Keratinocyte (primary cell): ENCODE measurements at places on chromosomes 5 and 9.

GRCh38 chr5:14355391-14355790 is 212.2 kb downstream of the TRIO start:
- H3K27ac ChIP-seq, result no peak overlapping the region
- H3K4me3 ChIP-seq, result no peak overlapping the region
- H3K27me3 ChIP-seq, result no peaks in the 10 kb centered on the region
- H3K36me3 ChIP-seq, result peaks cover 29% of the 10 kb centered on the region
- H3K4me1 ChIP-seq, result no peaks in the 10 kb centered on the region

DNA sequence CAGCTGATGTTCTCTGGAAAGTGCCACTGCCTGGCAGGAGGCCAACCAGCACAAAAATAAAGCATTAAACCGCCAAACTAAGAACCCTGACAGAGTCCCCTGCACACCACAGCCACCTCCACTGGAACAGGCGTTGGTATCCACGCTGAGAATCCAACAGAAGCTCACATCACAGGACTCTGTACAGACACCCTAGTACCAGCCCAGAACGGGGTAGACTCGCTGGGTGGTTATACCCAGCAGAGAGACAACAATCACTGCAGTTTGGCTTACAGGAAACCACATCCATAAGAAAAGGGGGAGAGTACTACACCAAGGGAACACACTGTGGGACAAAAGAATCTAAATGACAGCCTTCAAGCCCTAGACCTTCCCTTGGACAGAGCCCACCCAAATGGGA is 15.0 kb upstream of the POU5F2 start:
- no peaks in the 10 kb centered on the region for H3K4me1 ChIP-seq
- no peaks in the 10 kb centered on the region for H3K36me3 ChIP-seq
- DNase-seq, result no peak
- no peaks in the 10 kb centered on the region for H3K27me3 ChIP-seq
- no peak overlapping the region for H3K4me3 ChIP-seq

- peaks cover 8% of the 10 kb centered on the region for H3K36me3 ChIP-seq
- H3K4me1 ChIP-seq, result peaks cover 15% of the 10 kb centered on the region
- no peak for DNase-seq
- no peaks in the 10 kb centered on the region for H3K27me3 ChIP-seq
Observed at GRCh38 chr9:137449081-137449844, 8.1 kb upstream of the ENTPD8 start.

GRCh38 chr5:147869112-147869511 is 9.4 kb upstream of the SCGB3A2 start:
- no peaks in the 10 kb centered on the region for H3K36me3 ChIP-seq
- H3K27me3 ChIP-seq, result no peaks in the 10 kb centered on the region
- no peak for DNase-seq
- no peaks in the 10 kb centered on the region for H3K4me1 ChIP-seq
- H3K27ac ChIP-seq, result no peak overlapping the region

GRCh38 chr5:129977810-129978209 is 73.5 kb downstream of the CHSY3 start:
- no peak overlapping the region for H3K27ac ChIP-seq
- H3K4me1 ChIP-seq, result no peaks in the 10 kb centered on the region
- H3K36me3 ChIP-seq, result no peaks in the 10 kb centered on the region
- no peak overlapping the region for H3K4me3 ChIP-seq
- no peak for DNase-seq

DNA sequence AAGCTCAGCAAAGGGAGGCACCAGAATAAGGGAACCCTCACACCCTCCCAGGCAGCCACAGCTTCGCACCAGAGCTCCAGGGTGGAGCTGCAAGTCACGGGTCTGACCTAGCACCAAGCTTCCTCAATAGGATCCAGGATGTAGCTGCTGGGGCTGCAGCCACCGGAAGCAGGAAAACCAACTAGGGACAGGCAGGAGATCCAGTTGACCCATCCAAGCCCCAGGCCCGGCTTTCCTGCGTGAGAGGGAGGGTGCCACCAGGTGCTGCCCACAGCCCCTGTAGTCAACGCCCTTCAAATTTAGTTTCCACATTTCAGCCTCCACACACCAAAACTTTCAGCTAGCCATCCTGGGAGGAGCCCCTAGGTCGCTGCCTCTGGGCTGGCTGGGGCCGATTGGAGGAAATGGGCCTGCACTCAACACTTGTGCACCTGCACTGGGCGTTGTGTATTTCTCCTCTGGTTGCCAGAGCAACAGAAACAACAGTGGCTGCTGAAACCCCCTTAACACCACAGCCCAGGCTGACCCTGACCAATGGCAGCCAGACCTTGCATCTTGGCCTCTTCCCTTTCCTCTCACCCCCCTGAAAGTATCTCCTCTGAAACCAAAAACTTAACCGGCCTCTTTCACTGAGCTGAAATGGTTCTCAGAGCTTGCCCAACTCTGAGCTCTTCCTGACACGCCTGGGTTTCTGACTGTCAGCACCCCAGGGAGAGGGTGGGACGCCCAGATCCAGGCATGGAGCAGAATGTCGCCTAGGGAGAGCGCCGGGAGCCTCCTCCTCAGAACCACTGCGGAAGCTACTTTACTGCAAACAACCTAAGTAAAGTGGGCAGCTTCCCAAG is 226.5 kb upstream of the MAP3K1 start:
- no peak overlapping the region for H3K4me3 ChIP-seq
- H3K27ac ChIP-seq, result no peak overlapping the region
- no peaks in the 10 kb centered on the region for H3K27me3 ChIP-seq
- no peak for DNase-seq

DNA sequence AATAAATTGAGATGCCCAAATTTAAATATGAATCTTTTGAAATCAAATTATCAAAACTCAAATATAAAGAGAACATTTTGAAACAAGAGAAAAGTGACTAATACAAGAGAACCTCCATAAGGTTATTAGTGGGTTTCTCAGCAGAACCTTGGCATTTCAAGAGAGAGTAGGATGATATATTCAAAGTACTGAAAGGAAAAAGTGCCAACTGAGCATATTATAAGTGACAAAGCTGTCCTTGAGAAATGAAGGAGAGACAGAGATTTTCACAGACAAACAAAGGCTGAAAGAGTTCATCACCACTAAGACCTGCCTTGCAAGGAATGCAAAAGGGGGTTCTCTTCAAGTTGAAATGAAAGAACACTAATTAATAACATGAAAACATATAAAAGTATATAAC is 366.0 kb downstream of the HINT1 start:
- H3K27me3 ChIP-seq, result no peaks in the 10 kb centered on the region
- no peak for DNase-seq
- no peak overlapping the region for H3K4me3 ChIP-seq
- H3K4me1 ChIP-seq, result peaks cover 6% of the 10 kb centered on the region
- no peaks in the 10 kb centered on the region for H3K36me3 ChIP-seq

GRCh38 chr5:117463881-117464570 is 889.4 kb upstream of the SEMA6A start:
- DNase-seq, result no peak
- no peaks in the 10 kb centered on the region for H3K4me1 ChIP-seq

DNA sequence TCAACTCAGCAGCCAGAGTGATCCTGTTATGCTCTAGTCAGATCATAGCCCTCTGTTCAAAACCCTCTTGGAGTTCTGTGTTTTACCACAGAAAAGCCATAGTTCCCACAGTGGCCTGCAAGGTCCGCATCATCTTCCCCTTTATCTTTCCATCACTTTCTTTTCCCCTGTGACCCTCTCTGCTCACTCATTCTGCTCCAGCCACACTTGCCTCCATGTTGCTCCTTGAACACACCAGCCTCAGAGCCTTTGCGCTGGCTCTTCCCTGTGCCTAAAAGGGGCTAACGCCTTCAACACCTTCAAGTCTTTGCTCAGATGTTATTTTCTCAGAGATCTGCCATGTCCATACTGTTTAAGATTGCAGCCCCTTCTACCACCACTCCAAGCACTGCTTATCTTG is 26.3 kb downstream of the CSF2 start:
- DNase-seq, result no peak
- H3K36me3 ChIP-seq, result no peaks in the 10 kb centered on the region
- H3K27ac ChIP-seq, result no peak overlapping the region
- peaks cover 43% of the 10 kb centered on the region for H3K4me1 ChIP-seq

DNA sequence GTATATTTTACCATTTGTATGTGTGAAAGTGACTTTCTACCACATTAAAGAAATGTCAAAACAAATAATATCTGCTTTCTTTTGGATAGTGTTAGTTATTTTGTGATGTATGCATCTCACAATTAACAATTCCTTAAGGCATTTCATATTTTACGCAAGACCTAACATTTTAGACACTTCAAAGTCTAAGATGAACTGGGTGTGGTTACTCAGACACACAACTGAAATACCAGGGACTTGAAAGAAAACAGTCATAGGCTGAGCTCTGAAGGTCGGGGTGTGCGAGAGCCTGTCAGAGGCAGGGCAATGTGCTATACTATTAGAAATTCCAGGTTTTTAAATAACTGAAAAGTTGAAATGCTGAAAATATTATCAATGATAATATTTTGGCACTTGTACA is 44.5 kb upstream of the ZNF622 start:
- H3K36me3 ChIP-seq, result no peaks in the 10 kb centered on the region
- no peaks in the 10 kb centered on the region for H3K27me3 ChIP-seq
- H3K27ac ChIP-seq, result no peak overlapping the region
- no peak overlapping the region for H3K4me3 ChIP-seq
- peaks cover 19% of the 10 kb centered on the region for H3K4me1 ChIP-seq

DNA sequence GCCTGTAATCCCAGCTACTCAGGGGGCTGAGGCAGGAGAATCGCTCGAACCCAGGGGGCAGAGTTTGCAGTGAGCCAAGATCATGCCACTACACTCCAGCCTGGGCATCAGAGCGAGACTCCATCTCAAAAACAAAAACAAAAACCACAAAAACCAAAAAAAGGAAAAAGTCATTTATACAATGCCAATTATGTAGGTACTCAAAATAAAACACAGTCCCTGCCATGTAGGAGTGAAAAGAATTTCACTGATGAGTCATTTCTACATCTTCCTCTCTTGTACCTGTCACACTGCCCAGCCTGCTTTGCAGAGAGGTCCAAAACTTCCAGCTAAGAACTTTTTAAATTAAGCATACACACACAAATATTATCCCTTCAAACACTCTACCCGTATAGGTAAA is 215.8 kb downstream of the EPB41L4A start:
- H3K27ac ChIP-seq, result no peak overlapping the region
- no peak for DNase-seq
- H3K27me3 ChIP-seq, result no peaks in the 10 kb centered on the region
- no peak overlapping the region for H3K4me3 ChIP-seq
- H3K4me1 ChIP-seq, result peaks cover 6% of the 10 kb centered on the region
- H3K36me3 ChIP-seq, result peaks cover 2% of the 10 kb centered on the region

GRCh38 chr5:95892784-95893354 is 68.8 kb downstream of the ELL2 start:
- peaks cover 48% of the 10 kb centered on the region for H3K36me3 ChIP-seq
- H3K27ac ChIP-seq, result no peak overlapping the region
- no peaks in the 10 kb centered on the region for H3K27me3 ChIP-seq
- H3K4me3 ChIP-seq, result no peak overlapping the region
- no peaks in the 10 kb centered on the region for H3K4me1 ChIP-seq

DNA sequence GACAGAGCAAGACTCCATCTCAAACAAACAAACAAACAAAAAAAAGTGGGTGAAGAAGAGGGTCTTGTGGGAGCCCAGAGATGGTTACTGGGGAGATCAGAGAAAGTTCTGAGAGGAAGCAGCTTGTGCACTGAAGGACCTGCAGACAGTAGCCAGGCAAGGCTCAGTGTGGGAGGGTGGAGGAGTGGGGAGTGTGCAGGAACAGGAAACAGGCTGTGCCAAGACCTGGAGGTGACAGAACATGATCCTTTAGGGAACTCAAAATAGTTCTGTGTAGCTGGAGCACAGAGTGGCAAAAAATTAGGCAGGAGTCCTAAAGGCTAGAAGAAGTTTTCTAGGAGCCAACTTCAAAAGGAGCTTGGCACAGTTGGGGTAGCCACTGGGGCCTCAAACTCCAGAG is 19.2 kb upstream of the NANS start:
- no peaks in the 10 kb centered on the region for H3K36me3 ChIP-seq
- peaks cover 8% of the 10 kb centered on the region for H3K4me1 ChIP-seq
- no peaks in the 10 kb centered on the region for H3K27me3 ChIP-seq
- no peak for DNase-seq
- H3K27ac ChIP-seq, result no peak overlapping the region

GRCh38 chr9:76944011-76944410 is 38.1 kb upstream of the PRUNE2 start:
- DNase-seq, result no peak
- no peak overlapping the region for H3K27ac ChIP-seq
- no peaks in the 10 kb centered on the region for H3K36me3 ChIP-seq
- H3K4me1 ChIP-seq, result no peaks in the 10 kb centered on the region

DNA sequence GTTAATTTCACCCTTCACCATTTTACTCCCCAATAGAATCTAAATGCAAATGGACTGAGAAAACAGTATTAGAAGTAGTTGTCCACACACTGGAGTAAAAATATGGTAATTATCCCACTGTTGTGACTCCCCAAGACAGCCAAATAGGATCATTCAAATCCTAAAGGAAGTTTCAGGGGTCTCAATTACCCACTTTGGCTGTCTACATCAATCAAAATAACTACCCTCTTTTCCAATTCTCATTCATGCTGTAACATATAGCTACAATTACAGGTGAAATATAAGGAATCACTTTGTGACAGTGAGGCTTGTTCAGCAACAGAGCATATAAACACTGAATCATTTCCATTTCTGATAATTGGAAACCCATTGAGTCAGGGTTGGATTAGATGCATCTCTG is 220.1 kb downstream of the TMEM232 start:
- no peak overlapping the region for H3K27ac ChIP-seq
- no peaks in the 10 kb centered on the region for H3K4me1 ChIP-seq
- no peak overlapping the region for H3K4me3 ChIP-seq
- H3K36me3 ChIP-seq, result no peaks in the 10 kb centered on the region

- no peaks in the 10 kb centered on the region for H3K36me3 ChIP-seq
- no peak overlapping the region for H3K27ac ChIP-seq
- no peaks in the 10 kb centered on the region for H3K4me1 ChIP-seq
- no peak overlapping the region for H3K4me3 ChIP-seq
Observed at GRCh38 chr9:79598562-79599345, 27.0 kb downstream of the TLE4 start.

DNA sequence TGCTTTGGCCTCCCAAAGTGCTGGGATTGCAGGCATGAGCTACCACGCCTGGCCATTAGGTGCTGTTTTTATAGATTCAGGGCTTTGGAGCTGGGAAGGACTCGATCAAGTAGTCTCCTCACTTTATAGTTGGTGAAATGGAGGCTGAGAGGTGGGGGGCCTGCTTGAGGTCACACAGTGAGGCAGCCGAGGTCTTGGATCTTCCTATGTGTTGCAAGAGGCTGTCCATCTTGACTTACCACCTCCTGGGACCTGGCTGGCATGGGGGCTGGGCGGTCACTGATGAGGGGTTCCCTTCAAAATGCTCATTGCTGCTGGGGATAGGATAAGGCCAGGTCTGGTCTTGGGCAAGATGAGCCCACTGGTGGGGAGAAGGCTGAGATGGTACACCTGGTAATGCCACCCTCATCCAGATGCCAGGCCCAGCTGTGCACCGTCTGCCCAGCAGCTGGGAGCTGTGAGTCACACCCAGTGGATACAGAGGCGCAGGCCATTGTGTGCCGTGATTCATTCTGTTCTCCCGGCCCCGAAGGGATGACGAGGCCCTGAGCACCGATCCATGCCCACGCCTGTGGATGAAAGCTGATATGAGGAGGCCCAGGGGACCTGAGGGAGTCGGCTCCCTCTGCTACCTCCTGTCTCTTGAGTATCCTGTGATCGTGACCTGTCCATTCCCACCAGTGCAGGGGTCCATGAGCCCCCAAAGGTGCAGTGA is 10.5 kb upstream of the NDST1 start:
- H3K36me3 ChIP-seq, result peaks cover 3% of the 10 kb centered on the region
- DNase-seq, result peak; percentile 76
- H3K27me3 ChIP-seq, result no peaks in the 10 kb centered on the region
- H3K4me3 ChIP-seq, result peak overlapping the region; percentile 49
- H3K4me1 ChIP-seq, result peaks cover 73% of the 10 kb centered on the region
